ENCODE measurements at places on chromosomes 5 and 9. TPM values are rescaled to one million over a fixed set of nuclear protein-coding genes. Genes with fewer than 3 reads are reported as not detected.

Gene FLT4
- 6.5 TPM for polyA plus RNA-seq

Gene ADGRD2
- 1.2 TPM for polyA plus RNA-seq

Gene ALDH7A1
- polyA plus RNA-seq = 99.6 TPM

Gene CFAP157
- polyA plus RNA-seq = not detected

Gene TMEM252
- not detected for polyA plus RNA-seq

Gene FAXDC2
- polyA plus RNA-seq = 5.9 TPM

Gene SLC4A9
- 0.24 TPM for polyA plus RNA-seq

Gene NSG2
- 0.56 TPM for polyA plus RNA-seq

Gene HTR4
- polyA plus RNA-seq = not detected

Gene SHOC1
- not detected for polyA plus RNA-seq

Gene FAM151B
- 0.62 TPM for polyA plus RNA-seq

Gene ACER2
- polyA plus RNA-seq = 6.4 TPM

Gene CA9
- 1.8 TPM for polyA plus RNA-seq

Gene ECM2
- polyA plus RNA-seq = not detected

Gene MPDZ
- 14.6 TPM for polyA plus RNA-seq

Gene PTRH1
- 26.4 TPM for polyA plus RNA-seq

Gene PLK2
- polyA plus RNA-seq = 5.8 TPM

Gene ASPN
- not detected for polyA plus RNA-seq

Gene ECPAS
- polyA plus RNA-seq = 20.9 TPM

Gene KLF9
- polyA plus RNA-seq = 0.47 TPM

Gene NEUROG1
- not detected for polyA plus RNA-seq

Gene DAB2IP
- polyA plus RNA-seq = 19.7 TPM

Gene TMC1
- 0.55 TPM for polyA plus RNA-seq

Gene JAKMIP2
- polyA plus RNA-seq = 2.4 TPM

Gene SLC23A1
- polyA plus RNA-seq = not detected

Gene SMC5
- 3.8 TPM for polyA plus RNA-seq

Gene FOXD4
- polyA plus RNA-seq = 0.08 TPM

Gene CIZ1
- 87.0 TPM for polyA plus RNA-seq

Gene MEF2C
- polyA plus RNA-seq = 0.59 TPM

Gene CTSV
- 57.0 TPM for polyA plus RNA-seq

Gene ABL1
- 50.0 TPM for polyA plus RNA-seq

Gene TESK1
- 13.5 TPM for polyA plus RNA-seq

Gene NHP2
- 344 TPM for polyA plus RNA-seq

Gene OR1J2
- not detected for polyA plus RNA-seq

Gene PCDHGA10
- 6.4 TPM for polyA plus RNA-seq

Gene FAM221B
- polyA plus RNA-seq = 0.03 TPM

Gene C9orf153
- 0.05 TPM for polyA plus RNA-seq

Gene PCDHB3
- polyA plus RNA-seq = 1.6 TPM

Gene PCDHB13
- polyA plus RNA-seq = 1.1 TPM

Gene GRXCR2
- polyA plus RNA-seq = not detected

Gene TMEM171
- 2.2 TPM for polyA plus RNA-seq

Gene IL13
- not detected for polyA plus RNA-seq

Gene SH3RF2
- 1.0 TPM for polyA plus RNA-seq

Gene CCNO
- 0.33 TPM for polyA plus RNA-seq

Gene PCDHGB1
- 1.3 TPM for polyA plus RNA-seq

Gene UBE2QL1
- polyA plus RNA-seq = 0.65 TPM
